Amygdala (tissue), 56 donors: ENCODE measurements at places on chromosomes 13 and 19.

DNA sequence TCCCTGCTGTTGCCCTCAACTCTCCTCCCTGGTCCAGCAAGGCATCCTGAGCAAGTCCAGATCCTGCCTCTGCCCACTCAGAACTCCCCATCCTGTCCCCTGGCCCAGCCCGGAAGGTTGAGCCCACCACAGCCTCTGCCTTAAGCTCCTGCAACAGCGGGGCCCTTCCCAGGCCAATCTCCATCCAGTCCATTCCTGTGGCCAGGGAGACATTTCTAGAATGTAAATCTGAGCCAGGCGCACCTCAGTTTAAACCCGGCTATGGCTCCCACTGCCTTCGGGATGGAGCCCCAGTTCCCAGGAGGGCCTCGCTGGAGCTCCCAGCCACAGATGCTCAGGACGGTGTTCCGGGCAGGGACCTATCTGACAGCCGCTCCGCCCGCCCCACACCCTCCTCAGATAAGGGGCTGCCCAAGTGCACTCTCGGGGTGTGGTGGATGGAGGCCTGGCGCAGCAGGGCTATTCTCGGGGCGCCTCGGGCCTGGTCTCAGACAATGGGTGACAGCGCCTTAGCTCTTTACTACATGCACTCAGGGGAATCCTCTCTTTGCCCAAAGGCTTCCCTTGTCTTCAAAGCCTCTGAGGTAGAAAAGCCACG, 5.3 kb downstream of the TRAPPC6A start:
- DNase-seq: no peak

DNA sequence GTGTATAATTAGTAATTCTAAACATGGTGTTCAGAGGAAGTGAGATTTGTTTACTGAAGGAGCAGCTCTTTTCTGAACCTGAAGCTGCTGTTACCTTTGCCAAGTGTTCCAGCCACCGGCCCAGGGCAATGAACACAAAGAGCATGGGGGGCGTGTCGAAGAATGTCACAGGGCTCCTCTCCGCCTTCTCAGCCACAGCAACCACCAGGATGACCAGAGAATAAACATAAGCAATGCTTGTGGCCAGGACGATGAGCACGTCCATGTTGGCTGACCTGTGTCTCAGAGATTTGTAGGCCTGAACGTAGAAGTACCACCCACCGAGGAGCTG, 53.1 kb downstream of the ATP7B start:
- DNase-seq: no peak

DNA sequence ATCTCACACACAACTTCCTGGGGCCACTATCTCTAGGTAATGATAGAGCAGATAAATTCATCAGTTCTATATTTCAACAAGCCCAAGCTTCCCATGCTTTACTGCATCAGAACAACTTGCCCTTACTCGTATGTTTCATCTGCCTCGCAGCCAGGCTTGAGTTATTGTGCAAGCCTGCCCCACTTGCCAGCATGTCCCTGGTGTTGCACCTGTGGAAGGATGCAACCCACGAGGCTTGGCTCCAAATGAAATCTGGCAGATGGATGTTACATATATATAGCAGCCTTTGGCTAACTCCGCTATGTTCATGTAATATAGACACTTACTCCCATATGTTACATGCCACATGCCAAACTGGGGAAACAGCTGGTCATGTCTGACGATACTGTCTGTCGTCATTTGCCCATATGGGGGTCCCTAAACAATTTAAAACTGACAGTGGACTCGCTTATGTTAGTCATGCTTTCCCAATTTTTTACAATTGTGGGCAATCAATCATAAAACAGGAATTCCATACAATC, 6.2 kb downstream of the ERVK3-1 start:
- DNase-seq: no peak

DNA sequence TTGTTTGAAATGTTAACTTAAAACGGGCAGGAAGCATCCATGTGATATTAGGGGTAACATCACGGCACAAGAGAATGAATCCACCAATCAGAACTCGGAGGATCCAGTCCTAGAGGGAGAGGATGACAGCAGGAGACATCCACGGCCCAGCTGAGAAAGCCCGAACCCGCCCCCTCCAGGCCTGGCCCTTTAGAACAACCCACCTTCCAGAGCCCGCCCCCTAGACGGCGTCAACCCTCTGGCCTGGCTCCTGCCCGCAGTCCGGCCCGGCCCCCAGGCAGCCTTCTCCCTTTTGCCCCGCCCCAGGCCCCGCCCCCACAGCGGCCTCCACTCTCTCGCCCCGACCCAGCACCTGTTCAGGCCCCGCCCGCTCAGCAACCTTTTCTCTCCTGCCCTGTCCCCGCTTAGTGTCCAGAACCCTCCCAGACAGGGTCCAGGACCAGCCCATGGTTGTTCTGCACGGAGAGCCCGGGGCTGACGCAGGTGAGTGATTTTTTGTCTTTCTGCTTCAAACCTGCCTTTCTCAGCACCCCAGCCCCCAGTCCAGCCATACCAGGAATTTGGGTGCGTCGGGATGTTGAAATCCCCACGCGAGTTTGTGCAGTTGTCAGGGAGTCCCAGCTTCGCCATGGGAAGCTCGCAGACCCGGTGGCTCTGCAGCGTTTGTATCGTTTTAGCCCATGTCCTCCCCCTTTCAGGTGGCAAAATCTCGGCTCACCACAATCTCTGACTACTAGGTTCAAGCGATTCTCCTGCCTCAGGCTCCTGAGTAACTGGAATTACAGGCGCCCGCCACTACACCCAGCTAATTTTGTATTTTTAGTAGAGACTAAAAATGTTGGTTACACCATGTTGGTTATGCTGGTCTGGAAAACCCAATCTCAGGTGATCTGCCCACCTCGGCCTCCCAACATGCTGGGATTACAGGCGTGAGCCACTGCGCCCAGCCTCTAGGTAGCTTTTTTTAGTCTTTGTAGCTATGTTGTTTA, 16.1 kb downstream of the ZNF816 start:
- DNase-seq: peak; percentile 40

DNA sequence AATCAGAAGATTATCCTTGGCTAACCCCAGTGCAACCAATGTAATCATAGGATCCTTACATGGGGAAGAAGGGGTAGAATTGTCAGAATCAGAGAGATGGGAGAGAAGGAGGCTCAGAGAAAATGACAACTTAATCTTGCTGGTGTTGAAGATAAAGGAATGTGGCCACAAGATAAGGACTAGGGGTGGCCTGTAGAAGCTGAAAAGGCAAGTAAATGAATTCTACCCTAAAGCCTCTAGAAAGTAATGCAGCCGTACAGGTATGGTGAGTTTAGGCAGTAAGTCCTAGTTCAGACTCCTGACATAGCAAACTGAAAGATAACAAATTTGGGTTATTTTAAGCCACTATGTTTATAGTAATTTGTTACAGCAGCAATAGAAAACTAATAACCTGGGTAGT, 718.5 kb downstream of the SLITRK6 start:
- DNase-seq: no peak

GRCh38 chr19:10402441-10403038, 802 bp downstream of the CDC37 start:
- no peak for DNase-seq
